ENCODE measurements at places on chromosomes 16 and 17.

DNA sequence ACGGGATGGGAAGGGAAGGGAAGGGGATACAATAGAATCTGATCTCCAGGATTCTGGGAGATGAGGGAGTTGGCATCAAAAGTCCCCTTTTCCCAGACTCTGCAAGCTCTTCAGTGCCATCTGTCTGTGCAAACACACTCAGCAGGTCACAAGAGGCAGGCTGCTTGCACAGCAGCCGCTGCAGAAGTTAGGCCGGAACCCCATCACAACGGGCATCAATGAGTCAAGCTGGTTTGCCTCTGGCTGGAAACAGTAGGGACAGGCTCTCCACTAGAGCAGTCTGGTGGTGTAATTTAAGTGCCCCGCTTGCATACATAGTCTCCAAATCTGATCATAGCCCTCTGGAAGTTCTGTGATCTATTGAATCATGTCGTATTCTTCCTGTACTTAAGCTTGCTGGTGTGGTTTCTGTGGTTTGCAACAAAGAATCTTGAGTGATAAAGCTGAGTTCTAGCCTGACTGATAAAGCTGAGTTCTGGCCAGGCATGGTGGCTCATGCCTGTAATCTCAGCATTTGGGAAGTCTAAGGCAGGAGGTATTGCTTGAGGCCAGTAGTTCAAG, 33.7 kb upstream of the KDM8 start:
- DNase-seq = peak; percentile 80

GRCh38 chr16:58012481-58012880, 11.3 kb downstream of the USB1 start:
- DNase-seq = no peak

DNA sequence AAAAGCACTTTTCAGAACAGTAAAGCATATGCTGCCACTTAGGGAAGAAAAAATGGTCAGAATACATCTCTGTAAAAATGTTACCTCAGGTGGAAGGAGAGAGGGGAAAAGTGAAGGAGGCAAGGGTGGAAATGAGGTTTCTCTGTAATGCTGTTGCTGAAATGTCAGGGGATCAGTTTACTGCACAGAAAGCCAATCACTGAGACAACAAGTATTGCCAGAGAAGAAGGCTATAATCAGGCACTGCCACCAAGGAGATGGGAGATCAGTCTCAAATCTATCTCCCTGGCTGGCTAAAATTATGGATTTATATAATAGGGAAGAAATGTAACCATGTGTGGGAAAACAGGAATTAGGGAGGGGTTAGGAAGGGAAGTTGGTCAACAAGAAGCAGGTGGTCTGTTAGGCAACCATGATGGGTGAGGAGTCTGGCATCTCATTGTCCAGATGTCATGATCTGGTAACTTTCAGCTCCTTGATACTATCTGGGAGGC, 27.7 kb upstream of the GUCY2D start:
- no peak for DNase-seq

DNA sequence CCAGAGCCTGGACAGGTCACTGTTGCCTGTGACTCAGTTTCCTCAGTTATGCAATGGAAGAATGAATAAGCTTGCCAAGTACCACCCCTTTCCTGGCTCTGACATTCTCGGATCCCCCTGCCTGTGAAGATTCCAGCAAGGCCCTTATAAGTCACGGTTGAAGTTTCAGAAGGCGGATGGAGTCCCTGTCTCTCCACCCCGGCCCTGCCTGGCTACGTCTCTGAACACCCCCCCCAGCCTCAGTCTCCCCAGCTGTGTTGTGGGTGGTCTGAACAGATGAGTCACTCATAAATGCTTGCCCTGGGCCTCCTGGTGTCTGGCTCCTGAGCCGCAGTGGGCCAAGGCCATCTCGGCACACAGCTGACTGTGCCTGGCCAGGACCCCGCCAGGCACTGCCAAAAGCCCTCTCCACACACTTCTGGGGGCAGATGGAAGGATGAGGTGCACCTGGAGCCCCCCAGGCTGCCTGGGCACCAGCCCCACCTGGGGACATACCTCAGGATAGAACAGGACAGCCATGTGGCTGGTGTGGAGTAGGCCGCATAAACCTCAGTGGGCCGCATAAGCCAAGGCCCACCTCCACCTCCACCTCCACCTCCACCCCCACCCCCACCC, 15.4 kb downstream of the VASN start:
- no peak for DNase-seq

DNA sequence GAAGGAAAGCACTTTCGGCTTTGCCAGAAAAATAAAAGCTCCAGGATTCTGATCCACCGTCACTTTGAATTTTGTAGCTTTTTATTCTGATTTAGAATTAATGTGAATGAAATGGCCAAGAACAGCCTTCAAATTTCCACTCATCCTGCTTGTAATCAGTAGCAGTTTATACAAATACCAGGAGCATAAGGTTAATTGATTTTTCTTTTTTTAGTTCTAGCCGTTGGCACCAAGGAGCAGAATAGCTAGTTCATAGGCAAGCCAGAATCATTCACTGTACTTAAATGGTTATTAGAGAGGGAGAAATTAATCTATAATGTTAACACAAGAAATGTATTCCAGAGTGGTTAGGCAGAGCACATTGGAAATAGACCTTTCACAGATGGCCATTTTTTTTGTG, 41.1 kb upstream of the CACNG5 start:
- no peak for DNase-seq

DNA sequence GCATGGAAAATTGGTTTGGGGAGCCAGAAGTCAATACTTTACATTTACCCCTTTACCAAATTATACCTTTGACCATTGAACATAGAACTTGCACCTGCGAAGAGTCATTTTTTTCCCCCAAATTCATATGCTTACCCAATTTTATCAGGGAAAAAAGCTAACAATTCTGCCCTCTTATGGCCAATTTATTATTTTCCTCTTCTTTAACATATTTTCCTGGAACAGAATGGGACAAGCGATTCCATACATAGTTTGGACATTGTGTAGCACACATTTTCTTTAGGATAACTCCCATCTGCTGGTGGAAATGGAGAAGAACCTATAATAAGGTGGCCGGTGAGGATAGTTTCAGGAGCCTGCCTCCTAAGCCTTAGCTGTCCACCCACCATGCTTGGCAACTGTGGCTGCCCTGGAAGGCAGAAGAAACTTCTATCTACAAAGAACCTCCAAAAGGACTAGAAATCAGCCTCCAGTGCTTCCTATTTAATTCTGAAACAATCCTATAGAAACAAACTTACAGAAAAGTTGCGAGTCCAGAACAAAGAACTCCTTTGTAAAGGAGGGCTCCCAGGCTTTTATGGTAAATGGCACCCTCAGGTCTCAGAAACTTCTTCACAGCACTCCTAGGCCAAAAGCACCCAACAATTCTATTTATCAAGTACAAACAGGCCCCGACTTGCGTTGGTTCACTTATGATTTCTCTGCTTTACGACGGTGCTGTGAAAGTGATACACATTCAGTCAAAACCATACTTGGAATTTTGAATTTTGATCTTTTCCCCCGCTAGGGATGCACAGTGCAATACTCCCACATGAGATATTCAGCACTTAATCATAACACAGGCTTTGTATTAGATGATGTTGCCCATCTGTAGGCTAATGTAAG, 64.1 kb upstream of the CACNG4 start:
- no peak for DNase-seq

- no peak for DNase-seq
Measured at GRCh38 chr17:21269394-21269793, 15.1 kb upstream of the MAP2K3 start.

- no peak for DNase-seq
Measured at GRCh38 chr16:62404842-62405611, 368.8 kb upstream of the CDH8 start.

GRCh38 chr16:65342231-65342866, 220.5 kb upstream of the CDH11 start:
- DNase-seq = no peak

DNA sequence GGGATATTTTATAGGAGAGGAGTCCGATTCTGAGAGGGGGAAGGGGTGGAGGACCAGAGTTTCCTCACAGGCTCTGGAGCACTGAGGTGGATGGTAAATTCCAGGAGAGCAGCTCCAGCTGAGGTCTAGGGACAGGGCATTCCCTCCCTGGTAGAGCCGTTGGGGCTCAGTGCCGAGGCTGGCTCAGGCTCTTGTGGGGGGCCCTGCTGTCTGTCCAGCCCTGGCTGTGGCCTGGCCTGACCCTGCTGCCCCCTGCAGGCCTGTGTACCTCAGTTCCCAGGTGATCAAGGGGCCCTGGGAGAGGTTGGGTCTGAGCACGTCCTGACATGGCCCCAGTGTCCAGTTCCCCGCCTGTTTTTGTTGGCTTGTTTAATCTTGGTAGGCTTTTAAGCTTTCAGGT, 16.8 kb downstream of the ZNF750 start:
- DNase-seq = no peak

GRCh38 chr16:86167061-86167460, 268.1 kb downstream of the IRF8 start:
- DNase-seq = no peak

- peak; percentile 8 for DNase-seq
Measured at GRCh38 chr16:77043076-77043475, 147.9 kb upstream of the MON1B start.

DNA sequence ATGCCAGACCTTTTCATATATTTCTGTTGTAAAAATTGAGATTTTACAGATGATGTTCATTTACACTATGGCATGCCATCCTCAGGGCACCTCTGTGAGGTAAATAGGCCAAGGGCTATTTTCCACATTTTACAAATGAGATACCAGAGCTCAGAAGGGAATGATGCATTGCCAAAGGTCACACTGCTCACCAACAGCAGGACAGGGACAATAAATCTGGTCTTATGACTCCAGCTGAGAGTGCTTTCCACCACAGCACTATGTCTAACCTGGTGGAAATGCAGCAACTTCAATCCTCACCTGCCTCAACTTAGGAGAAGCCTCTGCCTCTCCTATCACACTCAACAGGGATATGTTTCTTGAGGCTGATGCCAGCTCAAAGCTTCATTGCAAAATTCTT, 40.6 kb downstream of the GRIN2A start:
- no peak for DNase-seq

GRCh38 chr16:67349172-67349571, 22.6 kb downstream of the LRRC36 start:
- DNase-seq = no peak

DNA sequence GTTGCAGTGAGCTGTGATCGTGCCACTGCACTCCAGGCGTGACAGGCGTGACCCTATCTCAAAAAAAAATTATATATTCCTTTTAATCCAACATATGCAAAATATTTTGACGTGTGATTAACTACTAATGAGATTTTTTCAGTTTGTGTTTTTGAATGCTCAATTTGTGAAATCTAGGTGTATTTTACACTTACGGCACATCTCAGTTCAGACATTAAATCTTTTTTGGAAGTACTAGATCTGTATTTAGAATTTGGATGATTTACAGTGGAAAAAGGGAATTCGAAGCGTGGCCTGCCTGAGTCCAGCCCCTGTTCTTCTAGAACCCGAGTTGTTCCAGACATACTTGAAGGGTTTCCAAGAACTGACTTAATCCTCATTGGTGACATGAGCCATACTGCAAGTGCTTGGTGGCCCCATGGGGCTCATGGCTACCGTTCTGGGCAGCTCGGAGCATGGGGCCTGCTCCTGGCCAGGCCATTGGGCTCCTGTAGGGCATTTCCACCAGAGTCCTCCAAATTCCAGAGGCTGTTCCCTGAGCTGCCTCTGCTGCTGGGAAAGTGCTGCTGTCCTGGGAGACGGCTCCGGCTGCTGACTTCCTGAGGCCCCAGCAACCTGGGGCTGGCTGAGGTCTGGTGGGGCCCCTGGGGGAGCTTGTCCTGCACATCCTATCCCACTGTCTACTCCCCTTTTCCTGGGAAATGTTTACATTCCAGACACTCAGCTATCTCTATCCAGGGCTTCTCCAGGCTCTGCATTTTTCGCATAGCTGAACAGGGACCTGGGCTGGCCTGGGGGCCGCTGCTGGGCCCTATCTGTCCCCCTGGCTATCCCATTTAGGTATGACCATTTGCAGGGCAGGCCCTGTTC, 27.2 kb downstream of the LLGL2 start:
- no peak for DNase-seq

- peak; percentile 71 for DNase-seq
Measured at GRCh38 chr17:79393358-79394052, 217.3 kb downstream of the RBFOX3 start.

GRCh38 chr16:12637002-12637401, 166.7 kb downstream of the CPPED1 start:
- DNase-seq = no peak

DNA sequence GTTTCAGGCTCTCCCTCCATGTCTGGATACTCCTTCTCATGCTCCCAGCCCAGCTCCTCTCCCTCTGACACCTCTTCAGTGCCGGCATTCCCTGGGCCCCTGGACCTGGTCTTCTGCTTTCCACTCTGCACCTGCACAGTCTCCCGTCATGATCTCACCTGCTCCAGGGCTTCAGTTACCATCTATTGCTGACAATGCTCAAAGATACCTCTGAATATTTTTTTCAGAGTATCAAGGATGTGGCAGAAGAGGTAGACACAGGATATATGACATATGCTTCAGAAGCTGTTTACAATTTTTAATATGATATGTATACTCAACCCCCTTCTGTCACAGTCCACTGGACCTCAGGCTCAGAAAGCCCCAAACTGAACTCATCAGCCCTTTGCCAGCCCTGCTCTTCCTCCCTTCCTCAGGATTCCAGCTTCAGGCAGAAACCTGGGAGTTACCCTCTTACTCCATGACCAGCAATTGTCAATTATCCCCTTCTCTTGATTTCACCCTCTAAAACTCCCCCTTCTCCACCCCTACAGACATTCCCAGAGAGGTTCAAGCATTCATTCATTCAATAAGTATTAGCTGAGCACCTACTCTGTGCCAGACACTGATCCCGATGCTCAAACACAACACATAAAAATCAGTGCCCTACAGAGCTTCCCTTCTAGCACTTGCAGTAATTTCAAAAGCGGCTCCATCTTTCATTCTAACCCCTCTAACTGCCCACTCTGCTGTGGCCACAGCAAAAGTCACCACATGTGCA, 7.8 kb upstream of the MLLT6 start:
- no peak for DNase-seq

GRCh38 chr17:56099649-56100048, 53.6 kb upstream of the ANKFN1 start:
- no peak for DNase-seq

DNA sequence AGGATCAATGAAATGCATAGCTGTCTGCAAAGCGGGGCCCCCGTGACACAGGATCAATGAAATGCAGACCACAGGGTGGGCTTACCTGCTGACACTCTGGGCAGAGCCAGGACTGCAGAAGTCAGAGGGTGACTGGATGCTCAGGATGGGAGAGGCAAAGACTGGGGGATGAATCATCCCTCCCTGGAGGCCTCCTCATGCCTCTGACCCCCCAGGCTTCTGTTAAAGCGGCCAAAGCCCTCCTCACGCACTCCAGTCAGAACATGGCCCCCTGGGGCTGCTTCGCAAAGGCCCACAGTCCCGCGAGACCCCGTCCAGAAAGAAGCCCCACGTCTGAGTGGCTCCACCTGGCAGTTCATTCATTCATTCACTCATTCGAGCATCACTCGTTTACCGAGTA, 38.4 kb upstream of the FOXF1 start:
- no peak for DNase-seq
